Stimulated activated naive CD4-positive, alpha-beta T cell (primary cell): ENCODE measurements at places on chromosomes 13 and 19.

- DNase-seq = no peak
Observed at GRCh38 chr13:66532146-66532545, 698.0 kb downstream of the PCDH9 start.

DNA sequence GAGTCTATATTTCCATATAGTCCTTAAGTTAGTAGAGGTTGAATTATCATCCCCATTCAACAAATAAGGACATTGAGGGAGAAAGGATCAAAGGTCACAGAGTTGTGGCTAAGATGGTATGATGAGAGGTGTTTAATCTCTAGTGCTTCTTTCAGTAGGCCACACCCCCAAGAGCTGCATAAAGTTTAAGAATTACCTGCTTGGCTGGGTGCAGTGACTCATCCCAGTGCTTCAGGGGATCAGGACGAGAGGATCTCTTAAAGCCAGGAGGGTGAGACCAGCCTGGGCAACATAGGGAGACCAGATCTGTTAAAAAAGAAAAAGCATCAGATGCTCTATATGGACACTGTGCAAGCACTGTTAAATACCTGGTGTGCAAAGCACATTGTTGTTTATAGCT, 560.0 kb upstream of the KLHL1 start:
- no peak for DNase-seq

GRCh38 chr13:65456150-65456912, 1773.8 kb downstream of the PCDH9 start:
- DNase-seq = no peak

DNA sequence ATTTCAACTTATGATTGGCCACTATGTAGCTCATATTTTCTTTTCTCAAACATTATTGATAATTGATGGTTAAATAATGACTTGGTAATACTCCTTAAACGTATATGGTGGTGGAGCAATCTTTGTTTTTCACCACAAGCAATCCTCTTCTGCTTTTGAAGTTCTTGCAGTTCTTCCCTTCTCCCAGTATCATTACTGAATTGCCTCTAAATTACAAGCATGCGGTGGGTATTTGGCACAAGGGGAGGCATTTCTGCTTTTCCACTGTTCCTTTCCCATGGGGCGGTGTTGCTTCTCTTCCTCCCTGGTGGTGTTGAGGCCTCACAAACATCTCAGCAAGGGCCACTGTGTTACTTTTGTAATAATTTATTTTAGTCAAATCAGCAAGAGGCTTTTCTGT, 234.4 kb upstream of the RXFP2 start:
- DNase-seq = no peak

DNA sequence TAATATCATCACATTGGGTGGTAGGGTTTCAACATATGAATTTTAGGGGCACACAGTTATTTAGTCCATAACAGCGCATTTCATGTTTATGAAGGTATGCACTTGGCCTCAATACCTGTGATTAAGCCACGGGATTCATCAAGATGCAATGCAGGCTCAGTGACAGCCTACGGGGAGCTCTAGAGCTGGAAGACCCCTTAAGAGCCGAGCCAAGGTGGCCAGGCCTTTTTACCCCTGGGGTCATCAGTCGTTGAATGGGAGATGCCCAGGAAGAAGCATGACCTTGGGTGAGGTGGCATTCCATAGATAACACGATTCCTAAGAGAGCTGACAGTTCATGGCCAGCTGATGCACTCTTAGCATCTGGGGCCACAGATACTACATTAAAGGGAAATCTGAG, 380.0 kb downstream of the ZNF536 start:
- no peak for DNase-seq

DNA sequence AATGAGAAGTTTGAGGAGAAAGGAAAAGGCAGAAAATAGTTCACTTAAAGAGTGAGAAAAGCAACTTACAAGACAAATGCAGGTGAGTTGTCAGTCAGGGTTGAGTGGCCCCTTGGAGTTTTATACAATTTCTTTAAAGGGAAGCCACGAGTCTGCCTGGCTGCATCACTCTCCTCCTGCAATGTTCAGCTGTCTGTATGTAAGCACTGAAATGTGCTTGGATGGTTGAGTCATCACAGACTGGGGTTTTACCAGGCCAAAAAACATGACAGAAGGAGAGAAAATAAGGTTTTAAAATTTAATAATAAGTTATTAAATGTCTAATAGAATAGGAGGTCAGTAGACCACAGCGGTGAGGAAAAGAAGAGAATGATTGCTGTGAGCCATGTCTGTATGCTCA, 51.0 kb upstream of the FGF14 start:
- no peak for DNase-seq

- no peak for DNase-seq
Observed at GRCh38 chr13:44237276-44237767, 136.3 kb upstream of the SERP2 start.

DNA sequence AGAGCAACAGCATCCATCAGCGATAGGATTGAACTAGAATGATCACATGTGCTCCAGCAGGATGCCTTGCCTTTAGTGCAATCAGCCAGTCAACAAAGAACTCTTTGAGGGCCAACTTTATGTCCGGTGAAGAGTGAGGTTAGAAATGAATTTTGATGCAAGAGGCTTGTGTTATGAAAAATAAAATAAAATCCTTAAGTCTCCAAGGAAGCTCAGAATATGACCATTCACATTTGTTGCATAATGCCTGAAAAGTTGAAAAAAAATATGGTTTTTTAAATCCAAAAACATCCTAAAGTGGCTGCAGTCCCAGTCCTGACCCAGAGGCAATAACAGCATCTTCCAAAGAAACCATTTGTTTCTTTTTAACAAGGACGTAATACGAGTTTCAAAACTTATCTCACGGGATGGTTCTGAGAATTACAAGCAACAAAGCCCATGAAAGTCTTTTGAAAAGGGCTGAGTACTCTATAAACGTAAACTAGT, 61.3 kb downstream of the DCLK1 start:
- no peak for DNase-seq

GRCh38 chr19:38071647-38072046, 152.4 kb downstream of the DPF1 start:
- no peak for DNase-seq
